H9 (cell line): ENCODE measurements at places on chromosomes 3 and 15.

DNA sequence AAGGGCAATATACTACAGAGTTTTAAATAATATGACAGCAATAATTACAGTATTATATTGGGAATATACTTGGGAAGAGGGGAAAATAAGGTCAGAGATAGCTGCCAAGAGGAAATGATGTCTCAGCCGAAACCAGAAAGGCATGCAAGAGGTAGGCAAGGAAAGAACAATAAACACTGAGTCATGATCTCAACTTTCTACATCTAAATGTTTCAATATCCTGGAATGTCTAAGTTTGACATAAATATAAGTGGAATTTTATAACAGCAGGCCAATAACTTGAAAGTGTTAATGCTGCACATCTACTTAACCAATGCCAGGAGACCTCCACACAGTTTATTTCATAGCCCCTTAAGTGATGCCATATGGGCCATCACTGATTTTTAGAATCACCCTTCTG, 99.8 kb upstream of the CPNE4 start:
- DNase-seq: no peak

GRCh38 chr3:168049367-168049974, 46.3 kb downstream of the GOLIM4 start:
- DNase-seq: no peak

GRCh38 chr15:79495775-79496174, 63.6 kb downstream of the MINAR1 start:
- no peak for DNase-seq

- DNase-seq: peak; percentile 8
Measured at GRCh38 chr3:127448671-127449070, 141.9 kb downstream of the TPRA1 start.

GRCh38 chr15:74322558-74323180, 44.8 kb downstream of the CYP11A1 start:
- peak; percentile 83 for DNase-seq

GRCh38 chr3:124829178-124829818, 57.9 kb downstream of the ITGB5 start:
- DNase-seq: no peak

DNA sequence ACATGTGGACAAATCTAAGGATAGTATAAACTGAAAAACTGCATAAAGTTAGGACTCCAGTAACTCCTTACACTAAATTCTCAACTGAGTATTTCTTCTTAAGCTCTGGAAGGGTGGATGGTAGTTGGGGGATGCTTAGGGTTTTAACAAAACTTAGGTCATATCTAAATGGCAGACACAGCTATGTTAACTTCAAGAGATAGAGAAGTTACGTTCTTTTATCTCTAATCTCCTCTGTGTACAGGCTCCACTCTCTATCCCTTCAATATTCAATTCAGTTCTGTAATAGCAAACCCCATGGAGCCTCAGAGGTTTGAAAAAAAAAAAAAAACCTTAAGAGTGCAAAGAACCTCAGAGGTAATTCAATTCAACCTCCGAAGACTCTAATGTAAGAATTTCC, 3.1 kb downstream of the CMTM6 start:
- DNase-seq: no peak

GRCh38 chr3:118425272-118425837, 609.3 kb downstream of the IGSF11 start:
- no peak for DNase-seq

DNA sequence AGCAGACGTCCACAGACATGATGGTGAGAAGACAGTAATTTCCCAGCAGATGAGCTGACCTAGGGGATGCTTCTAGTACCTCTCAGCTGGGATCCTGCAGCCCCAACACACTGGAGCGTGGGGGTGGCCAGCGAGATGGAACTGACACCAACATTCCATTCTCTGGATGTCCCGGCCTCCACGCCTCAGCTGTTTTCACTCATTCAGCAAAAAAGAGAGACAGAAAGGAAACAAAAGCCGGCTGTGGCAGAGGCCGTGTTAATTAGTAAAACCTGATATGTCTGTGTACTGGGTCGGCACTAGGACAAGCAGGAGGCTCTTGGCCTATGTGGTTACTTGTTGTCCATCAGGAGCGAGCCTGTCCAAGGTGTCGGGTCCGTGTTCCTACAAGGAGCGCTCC, 82.6 kb upstream of the MYZAP start:
- no peak for DNase-seq

GRCh38 chr3:122406198-122406597, 9.7 kb downstream of the WDR5B start:
- DNase-seq: no peak

DNA sequence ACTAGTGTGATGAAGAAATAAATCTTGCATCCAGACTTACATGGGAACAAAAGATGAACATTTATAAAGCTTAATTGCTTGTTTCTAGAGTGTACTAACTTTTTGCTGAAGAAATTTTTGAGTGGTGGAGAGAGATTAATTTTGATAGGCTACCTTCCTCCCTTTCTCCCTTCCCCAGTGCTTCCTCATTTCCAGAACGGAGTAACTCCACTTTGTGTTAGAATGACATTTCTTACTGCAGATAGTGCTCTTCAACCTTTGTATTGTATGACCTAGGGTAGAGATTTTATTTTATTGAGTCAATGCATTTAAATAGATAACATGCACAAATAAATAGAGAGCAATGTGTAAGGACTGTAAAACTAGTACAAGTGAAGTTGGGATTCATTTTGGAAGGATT, 1.9 kb downstream of the ATP1B3 start:
- DNase-seq: no peak

DNA sequence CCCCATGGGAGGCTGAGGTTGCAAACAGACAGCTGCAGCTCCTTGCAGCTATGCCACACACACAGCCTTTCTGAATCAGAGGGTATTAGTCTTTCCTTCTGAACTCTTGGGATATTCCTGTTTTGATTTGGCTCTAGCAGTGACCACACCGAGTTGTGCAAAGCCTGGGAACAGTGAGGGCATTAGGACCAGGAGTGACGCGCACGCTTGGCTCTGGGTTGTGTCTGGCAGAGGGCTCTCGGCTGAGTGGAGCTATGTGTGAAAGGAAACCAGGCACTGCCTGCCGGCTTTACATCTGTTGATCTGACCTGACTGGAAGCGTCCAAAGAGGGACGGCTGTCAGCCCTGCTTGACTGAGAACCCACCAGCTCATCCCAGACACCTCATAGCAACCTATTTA, at the start of gene GALNT15:
Gene GALNT15, plus strand, starts transcription at position 292 of the 400 bp plus-strand sequence. CDS start 472 bp downstream, outside the sequence.
- DNase-seq: peak; percentile 19

GRCh38 chr3:38054499-38055001, 15.5 kb downstream of the DLEC1 start:
- no peak for DNase-seq

GRCh38 chr3:121629601-121630000, 31.1 kb downstream of the HCLS1 start:
- no peak for DNase-seq

DNA sequence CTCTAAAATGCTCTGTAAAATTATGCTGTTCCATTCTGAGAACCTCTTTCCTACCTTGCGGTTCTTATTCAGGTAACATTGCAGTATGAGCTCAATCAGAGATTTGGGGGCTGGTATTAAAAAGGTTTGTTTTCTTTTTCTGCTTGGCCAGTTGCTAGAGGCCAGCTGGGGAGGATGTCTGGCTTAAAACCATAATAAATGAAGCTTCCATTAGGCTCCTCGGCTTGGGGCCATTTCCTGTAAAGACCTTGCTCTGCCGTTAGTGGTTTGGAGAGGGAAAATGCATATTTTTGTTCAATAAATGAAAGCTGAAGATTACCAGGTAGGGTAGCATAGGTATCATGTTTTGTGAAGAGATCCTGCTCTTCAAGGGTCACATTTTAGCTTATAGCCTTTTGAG, 55.2 kb downstream of the MCTP2 start:
- no peak for DNase-seq

GRCh38 chr3:194329583-194329965, 21.6 kb downstream of the CPN2 start:
- no peak for DNase-seq

DNA sequence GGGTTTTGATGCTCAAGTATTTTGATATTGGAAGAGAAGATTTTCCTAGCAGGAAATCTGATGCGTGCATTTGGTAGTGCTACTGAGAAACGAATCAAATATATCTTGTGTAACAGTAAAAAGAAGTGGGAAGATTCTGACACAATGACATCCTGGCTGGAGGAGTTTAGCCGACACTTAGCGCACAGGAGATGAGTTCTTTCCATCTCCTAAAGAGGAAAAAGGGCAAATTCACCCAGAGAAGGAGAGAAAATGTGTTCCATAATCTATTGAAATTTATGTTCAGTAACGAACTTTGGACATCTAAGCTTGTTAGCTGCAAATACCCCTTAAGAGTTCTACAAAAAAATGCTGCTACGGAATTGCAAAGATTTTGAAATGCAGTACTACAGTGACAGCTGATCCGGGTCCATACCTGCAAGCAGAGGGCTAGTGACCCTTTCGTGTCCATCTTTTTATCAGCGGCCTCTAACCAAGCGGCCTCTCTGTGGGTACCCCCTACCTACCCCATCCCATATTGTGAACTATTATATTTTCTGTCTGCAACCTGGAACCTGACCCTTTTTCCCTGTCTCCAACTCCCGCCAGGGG, 971 bp downstream of the CPOX start:
- DNase-seq: no peak

DNA sequence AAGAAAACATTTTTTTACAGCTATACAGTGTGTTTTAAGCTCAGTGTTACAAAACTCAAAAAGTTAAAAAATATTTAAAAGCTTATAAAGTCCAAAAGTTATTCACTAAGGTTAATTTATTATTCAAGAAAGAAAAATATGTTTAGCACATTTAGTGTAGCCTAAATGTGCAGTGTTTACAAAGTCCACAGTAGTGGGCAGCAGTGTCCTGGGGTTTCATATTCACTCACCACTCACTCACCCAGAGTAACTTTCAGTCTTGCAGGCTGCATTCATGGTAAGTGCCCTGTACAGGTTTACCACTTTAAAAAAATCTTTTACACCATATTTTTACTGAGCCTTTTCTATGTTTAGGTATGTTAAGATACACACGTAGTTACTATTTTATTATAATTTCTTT, 300.2 kb upstream of the TRIM42 start:
- no peak for DNase-seq

DNA sequence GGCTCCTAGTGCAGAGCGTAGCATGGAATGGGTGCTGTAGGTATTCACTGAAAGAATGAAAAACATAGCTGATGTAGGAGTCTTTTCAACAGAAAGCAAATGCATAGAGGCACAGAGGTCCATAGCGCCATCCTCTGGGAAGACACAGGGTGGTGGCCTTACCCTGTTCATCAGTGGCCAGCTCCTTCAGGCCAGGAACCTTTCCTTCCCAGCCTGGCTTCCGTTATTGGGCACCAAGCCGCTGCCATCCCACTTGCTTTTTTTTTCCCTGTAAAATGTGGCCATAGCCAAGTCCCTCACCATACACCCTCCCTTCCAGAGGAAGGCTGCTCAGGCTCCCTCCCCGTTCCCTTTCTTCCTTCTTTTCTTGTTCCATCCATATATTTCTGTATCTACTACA, 118.1 kb downstream of the ZNF621 start:
- DNase-seq: peak; percentile 30

- no peak for DNase-seq
Measured at GRCh38 chr3:179068779-179069530, 2.7 kb downstream of the ZMAT3 start.

DNA sequence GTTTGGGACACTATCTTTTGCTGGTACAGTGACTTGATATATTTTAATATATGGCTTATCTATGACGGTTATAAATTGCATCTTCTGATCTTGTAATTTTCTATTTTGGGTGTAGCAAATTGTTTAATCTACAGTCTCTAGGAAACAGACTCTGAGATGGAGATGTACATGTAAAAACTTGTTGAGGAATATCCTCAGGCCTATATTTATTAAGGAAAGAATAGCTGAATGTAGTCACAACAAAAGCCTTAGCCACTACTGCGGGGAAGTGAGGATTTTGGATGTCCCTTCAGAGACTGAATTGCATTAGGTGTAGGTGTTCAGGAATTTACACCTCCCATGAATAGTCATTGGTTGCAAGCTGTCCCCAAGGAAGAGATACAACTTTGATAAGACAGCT, 13.8 kb upstream of the OR5K3 start:
- DNase-seq: no peak

GRCh38 chr15:68209735-68210408, 4.7 kb upstream of the CALML4 start:
- DNase-seq: no peak

GRCh38 chr3:43249405-43249804, 36.9 kb upstream of the SNRK start:
- no peak for DNase-seq

GRCh38 chr15:89067751-89068150, 20.5 kb upstream of the ABHD2 start:
- DNase-seq: no peak

DNA sequence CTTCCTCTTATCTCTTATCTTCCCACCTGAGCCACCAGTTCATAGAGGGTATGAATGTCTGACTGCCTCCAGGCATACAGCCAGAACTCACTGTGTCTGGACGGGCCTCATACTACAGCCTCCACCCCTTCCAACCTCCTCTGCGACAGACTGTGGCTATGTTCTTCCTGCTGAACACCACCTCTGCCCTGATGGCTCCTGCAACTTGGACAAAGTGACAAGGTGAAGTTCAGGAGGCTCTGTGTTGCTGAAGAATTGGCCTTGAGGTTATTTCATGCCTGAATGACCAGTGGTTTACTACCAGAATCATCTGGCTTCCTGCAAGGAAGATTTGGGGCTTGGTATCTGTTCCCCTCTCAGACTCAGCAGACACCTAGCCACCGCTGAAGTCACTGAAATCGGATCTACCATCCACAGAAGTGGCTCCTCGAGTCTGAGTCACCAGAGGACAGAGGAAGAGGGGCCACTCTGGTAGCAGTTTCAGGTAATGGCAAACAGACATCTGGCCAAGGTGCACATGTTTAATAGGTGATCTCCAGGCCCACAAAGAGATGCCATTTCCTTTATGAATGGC, 14.2 kb upstream of the ULK3 start:
- no peak for DNase-seq

DNA sequence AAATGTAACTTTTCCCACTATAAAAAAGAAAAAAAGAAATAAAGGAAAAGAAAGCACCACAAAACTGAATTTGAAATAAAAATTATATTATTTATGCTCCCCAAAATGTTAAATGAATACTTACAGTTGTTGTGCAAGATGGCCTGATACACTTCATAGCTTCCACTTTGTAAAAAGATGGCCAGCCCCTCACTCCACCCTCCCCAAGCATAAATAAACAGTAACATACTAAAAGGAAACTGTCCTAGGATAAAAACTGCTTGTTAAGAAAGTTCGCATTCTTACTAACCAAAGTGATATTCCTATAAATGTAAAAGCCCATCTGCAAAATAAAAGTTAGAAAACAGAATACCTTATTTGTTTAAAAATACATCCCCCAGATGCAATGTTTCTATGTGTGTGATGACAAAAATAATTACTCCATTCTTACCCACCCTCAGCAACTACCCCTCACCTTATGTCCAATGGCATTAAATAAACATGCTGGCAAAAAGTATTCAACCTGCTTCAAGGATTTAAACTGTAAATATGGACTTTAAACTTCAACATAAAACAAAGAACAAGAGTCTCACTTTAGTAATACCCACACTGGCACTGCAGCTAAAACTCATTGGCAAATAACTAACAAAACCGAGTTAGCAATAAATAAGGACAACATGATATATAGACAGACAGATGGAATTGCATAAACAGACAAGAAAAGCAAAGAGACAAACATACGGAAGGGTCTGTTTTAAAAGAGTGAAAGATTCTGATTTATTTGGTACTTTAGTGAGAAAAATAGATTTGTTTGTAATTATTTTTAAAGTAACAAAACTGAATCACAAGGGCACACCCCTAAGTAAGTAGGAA, 47.7 kb downstream of the ZBTB20 start:
- DNase-seq: no peak
